ENCODE measurements at places on chromosomes 2 and 18. TPM values are rescaled to one million over a fixed set of nuclear protein-coding genes. Genes with fewer than 3 reads are reported as not detected.

Gene ZSCAN30
- 21.0 TPM for total RNA-seq

Gene NCK2
- 41.1 TPM for total RNA-seq

Gene DSG2
- 12.5 TPM for total RNA-seq

Gene DSG1
- not detected for total RNA-seq

Gene TMEM247
- 0.43 TPM for total RNA-seq

Gene TNFAIP6
- 44.2 TPM for total RNA-seq

Gene FOXI3
- not detected for total RNA-seq

Gene HOXD10
- 0.66 TPM for total RNA-seq

Gene ARL4C
- 40.7 TPM for total RNA-seq

Gene FLACC1
- total RNA-seq, result 1.4 TPM

Gene ARHGAP25
- total RNA-seq, result 0.44 TPM

Gene METTL21A
- total RNA-seq, result 9.9 TPM

Data from placental pericyte (primary cell).